ENCODE measurements at places on chromosomes 1 and 21.

- no peak for DNase-seq
Observed at GRCh38 chr1:202831906-202832305, 21.2 kb downstream of the PCAT6 start.

DNA sequence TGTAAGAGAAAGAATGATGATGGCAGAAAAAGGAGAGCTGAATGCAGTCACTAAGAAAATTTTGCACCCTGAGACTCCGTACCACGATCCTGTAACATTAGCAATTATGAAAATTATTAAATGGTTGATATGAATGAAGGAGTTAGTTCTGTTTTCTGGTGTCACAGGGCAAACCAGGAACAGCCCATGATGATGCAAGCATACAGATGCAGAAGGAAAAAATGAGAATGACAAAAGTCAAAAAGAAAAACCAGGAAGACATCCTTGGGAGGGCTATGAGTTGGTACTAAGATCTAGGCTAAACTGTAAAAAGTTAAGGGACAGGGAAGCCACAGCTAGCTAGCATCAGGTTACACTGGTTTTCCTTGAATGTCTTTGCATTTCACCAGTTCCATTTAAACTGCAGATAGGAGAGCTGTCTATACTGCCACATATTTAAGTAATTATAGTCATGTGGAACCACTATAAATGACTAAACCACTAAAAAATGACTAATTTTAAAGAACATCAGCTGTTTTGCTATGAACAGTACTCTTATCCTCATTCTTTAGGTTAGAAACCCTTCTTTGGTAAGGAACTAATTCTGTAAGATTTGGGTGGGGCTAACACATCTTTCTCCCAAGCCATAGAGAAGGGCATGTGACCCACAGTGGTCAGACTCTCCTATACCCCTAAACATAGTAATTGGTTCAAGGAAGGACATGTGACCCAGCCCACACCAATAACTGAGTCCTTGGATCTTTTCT, 11.4 kb downstream of the DOCK7 start:
- DNase-seq = no peak

GRCh38 chr21:33058527-33058926, 11.4 kb upstream of the OLIG1 start:
- no peak for DNase-seq

DNA sequence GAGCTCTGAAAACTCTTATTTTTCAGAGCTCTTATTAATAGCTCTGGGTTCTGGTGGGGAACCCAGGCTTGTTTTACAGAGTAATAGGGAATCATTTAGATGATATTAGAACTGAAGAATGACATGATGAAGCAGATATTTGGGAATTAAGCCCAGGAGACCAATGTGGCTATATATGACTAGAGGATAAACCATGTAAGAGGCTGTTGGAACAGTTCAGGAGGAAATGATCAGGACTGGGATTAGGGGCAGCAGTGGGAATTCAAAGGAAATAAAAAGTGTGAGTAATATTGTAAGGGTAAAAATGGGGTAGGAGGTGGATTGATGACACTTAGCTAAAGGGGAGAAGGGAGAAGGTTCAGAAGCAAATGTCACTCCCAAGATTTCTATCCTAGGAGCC, 58.6 kb downstream of the GIPC2 start:
- DNase-seq = no peak

GRCh38 chr1:170698301-170699275, 34.7 kb downstream of the PRRX1 start:
- DNase-seq = peak; percentile 6

DNA sequence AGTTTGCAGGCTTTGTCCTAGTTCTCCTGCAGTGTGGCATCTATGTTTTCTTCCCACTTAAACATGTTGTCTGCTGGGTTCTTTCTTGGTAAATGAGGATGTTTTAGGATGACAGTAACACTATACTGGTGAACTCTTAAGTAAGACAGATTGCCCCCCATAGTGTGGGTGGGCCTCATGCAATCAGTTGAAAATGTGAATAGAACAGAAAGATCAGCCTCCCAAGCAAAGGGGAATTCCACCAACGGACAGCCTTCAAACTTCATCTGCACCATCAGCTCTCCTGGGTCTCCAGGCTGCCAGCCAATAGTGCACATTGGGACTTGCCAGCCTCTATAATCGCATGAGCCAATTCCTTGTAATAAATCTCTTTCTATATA, 10.7 kb upstream of the TARBP1 start:
- DNase-seq = no peak

- no peak for DNase-seq
Observed at GRCh38 chr1:93205892-93206566, 25.5 kb downstream of the CCDC18 start.

- DNase-seq = no peak
Observed at GRCh38 chr1:235006816-235007215, 121.8 kb downstream of the TOMM20 start.

DNA sequence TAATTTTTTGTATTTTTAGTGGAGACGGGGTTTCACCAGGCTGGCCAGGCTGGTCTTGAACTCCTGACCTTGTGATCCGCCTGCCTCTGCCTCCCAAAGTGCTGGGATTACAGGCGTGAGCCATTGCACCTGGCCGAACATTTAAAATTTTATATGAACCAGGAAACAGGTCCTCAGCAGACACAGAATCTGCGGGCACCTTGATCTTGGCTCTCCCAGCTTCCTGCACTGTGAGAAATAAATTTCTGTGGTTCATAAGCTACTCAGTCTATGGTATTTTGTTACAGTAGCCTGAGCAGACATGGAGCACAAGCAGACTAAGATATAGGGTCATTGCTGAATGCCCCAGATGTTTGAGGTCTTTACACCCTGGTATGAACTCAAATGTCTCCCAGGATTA, 23.6 kb upstream of the CTH start:
- DNase-seq = no peak

All from NCI-H2227 treated with DMSO at 0.1 percent for 48 hours (cell line).